M059J (cell line): ENCODE measurements at places on chromosomes 16 and 17.

DNA sequence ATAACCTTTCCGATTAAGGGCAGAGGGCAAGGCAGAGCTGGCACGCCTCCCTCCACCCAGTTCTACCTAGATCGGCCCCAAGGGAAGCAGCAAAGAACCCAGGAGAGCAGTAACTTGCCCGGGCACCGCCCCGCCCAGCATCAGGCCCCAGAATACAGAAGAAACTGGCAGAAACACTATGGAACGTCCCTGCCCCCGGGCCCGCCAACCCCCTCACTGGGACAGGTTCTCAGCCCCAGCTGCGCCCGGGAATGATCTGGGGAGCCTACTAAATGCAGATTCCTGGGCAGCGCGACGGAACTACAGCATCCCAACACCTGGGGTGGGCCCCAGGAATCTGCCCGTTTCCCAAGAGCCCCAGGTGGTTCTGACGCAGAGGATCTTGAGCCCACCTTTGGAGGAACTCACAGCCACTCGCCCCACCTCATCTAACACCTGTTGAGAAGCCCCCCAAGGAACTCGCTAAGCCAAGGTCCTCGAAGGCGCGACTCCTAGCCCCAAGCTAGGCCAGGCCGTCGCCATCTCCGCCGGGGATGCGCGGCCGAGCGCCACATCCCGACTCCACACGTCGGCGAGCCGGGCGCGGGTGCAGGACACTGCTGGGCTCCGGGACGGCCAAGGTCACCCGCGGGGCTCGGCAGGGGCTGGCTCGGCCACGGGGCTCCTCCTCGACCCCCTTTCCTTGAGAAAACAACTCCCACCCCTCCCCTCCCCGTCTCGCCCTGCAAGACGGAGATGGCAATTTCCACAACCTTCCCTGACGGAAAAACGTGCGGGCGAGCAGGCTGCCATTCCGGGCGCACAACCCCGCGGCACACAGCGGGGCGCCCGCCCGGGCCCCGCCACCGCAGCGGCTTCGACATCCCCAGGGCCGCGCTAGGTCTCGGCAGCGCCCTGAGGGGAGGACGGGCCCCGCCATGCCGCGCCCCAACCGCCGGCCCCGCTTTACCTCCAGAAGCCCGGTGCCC, 913 bp downstream of the CDIP1 start:
- DNase-seq, result peak; percentile 16

DNA sequence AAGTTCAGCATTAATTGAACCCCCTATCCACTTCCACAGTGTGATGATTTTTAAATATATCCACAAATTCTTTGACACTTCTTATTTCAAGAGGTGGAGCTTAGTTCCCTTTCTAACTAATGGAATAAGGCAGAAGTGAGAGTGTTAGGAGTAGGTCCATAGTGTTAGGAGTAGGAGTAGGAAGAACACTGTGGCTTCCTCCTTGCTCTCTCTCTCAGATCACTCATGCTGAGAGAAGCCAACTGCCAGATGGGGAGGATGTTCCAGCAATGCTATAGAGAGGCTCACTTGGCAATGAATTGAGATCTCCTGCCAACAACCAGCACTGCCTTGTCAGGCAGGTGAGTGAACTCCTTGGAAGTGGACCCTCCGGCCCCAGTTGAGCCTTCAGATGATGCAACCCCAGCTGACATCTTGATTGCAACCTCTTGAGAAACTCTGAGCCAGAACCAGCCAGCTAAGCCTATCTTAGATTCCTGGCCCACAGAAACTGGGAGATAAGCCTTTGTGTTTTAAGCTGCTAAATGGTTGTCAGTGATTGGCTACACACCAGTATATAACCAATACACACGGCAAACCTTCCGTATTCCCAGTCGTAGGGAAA, 44.3 kb downstream of the SPECC1 start:
- DNase-seq, result no peak

DNA sequence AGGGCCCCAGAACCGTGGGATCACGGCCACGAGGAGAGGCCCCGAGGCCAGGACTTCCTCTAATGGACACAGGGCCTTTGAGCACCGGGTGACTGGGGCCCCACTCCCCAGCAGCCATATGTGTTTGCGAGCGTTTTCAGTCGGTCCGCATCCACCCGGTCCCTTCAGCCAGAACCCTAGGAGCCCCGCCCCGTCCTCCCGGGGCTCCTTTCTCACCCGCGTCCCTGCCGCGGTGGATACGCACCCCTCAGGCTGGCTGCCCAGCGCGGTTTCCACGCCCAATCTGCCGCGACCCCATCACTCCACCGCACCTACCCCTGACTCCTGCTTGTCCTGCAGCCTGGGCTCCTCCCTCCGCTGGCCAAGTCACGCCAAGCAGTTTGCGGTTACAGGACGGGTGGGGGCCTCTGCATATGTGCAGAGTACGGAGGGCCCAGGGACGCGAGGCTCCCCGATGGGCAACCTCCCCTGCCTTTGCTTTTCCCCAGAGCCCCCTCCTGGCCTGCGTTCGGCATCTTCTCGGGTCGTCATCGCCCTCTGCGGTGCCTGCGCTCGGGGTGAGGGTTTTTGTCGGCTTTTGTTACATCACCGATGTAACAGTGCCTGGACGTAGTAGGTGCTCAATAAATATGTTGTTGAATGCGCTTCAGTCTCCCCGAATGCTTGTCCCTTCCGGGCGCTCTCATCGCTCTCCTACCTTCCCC, 1.0 kb upstream of the TTYH2 start:
- no peak for DNase-seq

DNA sequence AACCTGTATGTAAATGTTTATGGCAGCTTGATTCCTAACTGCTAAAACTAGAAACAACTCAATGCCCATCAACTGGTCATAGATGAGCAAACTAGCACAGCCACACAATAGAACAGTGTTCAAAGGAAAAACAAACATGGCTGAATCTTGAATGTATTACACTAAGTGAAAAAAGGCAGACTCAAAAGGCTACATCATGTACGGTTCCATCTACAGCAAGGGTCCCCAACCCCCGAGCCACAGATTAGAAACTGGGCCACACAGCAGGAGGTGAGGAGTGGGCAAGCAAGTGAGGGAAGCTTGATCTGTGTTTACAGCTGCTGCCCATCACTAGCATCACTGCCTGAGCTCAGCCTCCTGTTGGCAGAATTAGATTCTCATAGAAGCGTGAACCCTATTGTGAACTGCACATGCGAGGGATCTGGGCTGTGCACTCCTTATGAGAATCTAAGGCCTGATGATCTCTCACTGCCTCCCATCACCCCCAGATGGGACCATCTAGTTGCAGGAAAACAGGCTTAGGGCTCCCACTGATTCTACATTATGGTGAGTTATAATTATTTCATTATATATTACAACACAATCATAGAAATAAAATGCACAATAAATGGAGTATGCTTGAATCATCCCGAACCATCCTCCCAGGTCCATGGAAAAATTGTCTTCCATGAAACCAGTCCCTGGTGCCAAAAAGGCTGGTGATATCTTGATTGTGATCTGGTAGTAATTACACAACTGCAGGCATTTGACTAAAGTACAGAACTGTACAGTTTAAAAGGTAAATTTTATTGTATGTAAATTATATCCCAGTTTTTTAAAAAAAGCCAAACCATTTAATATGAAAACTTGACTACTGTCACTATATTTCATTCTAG, 7.7 kb downstream of the CEP20 start:
- no peak for DNase-seq

- DNase-seq, result no peak
These were observed 82.9 kb downstream of the MYH11 start for GRCh38 chr16:15773968-15774367.

DNA sequence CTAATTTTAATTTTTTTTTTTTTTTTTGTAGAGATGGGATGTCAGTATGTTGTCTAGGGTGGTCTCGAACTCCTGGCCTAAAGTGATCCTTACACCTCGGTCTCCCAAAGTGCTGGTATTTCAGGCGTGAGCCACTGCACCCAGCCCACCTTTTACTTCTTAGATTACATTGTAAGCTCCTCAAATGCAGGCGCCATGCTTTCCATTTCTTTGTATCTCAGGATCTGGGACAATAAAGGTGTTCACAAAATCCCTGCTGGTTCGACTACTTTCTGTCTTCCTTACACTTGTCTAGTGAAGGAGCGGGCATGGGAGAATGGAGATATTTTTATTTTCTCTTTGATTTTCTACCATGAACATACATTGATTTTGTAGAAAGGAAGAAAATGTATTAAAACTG, 23.2 kb upstream of the C16orf74 start:
- DNase-seq, result no peak

- peak; percentile 36 for DNase-seq
These were observed 47.3 kb downstream of the MIS12 start for GRCh38 chr17:5533486-5534315.

GRCh38 chr16:55046513-55046912, 115.8 kb downstream of the IRX5 start:
- DNase-seq, result no peak

DNA sequence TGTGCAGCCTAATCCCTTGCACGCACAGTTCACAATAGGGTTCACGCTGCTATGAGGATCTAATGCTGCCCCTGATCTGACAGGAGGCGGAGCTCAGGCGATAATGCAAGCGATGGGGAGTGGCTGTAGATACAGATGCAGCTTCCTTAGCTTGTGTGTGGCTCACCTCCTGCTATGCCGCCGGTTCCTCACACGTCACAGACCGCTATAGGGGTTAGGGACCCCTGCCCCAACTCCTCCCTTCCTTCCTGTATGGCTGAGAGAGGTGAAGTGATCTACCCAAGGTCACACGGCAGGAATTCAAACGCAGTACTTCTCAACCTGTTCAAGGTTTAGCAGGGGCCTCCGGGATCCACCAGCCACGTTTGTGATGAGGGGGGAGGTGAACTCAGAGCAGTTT, 13.4 kb upstream of the PLLP start:
- no peak for DNase-seq

DNA sequence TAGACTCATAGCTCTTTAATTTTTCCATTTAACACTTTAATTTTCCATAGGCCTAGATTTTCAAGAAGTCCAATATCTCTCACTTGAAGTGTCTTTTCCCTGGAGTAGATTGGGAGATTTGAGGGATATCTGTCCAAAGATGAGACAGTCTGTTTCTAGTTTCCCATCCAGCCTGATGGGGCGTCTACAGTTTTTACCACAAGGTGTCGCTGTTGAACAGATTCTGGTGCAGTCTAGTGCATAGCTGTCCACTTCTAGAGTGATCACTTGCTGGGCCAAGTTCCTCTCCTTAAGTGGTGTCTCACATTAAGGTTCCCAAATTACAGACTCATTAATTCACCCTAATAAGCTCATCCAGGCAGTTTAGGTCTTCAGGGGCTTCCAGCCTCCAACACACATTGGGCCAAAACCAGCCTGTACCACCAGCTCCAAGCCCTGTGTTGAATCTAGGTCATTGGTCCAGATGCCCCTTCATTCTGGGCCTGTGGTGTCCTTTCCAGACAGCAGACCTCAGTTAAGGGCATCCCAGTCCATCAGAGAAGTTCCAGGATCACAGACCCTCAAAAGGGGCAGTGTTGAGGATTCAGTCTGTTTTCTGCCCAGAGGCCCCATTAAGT, 9.4 kb downstream of the SNX20 start:
- DNase-seq, result no peak

- DNase-seq, result peak; percentile 39
These were observed 36.0 kb downstream of the IQCK start for GRCh38 chr16:19753815-19754643.

DNA sequence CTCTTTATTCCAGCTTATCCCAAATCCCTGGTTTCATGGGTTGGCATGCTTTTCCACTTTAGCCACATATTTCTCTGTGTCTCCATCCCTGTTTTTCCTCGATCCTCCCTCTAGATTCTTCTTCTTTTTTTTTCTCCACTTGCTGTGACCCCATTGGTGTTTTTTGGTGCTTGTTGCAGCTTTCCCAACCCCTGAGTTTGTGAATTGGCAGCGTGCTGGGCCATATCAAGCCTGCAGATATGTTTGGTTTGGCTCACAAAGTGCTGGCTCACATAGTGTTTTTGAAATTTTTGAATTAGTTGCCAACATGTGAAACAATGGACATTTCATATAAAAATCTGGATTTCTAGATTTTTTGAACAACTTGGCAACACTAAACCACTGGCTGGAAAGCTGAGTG, 8.8 kb downstream of the GPR139 start:
- DNase-seq, result no peak

DNA sequence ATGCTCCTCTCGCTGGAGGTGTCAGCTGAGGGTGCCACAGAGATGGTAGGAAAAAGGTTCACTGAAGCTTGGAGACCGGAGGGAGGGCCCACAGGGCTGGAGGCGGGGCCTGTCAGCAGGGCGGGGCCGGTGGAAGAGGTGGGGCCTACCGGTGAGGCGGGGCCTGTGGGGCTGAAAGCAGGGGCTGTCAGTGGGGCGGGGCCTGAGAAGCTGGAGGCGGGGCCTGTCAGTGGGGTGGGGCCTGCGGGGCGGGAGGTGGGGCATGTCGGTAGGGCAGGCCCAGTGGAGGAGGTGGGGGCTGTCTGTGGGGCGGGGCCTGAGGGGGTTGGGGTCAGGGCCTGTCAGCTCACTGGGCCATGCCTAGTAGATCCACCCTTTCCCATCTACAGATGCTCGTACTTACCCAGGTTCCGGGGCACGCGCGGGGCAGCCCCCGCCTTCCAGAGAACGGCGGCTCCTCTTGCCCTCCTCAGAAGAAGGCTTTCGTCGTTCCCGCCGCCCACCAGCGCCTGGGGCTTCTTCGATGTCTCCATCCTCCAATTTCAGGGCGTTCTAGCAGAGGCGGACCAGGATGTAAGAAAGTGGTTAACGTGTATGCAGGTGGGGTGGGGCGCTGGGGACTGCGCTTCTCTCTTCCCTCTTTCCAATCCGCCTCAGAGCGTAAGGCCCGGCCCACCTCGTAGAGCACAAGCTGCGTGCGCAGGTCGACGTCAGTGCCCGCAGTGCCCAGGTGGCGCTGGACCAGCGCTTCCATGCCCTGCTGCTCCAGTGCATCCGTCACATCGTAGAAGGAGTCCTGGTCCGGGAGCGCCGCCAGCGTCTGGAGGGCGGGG, 9.8 kb downstream of the TMEM208 start:
- DNase-seq, result no peak

GRCh38 chr17:66925811-66926500, 38.6 kb upstream of the CACNG4 start:
- DNase-seq, result no peak

- DNase-seq, result no peak
These were observed 460 bp upstream of the HSBP1 start for GRCh38 chr16:83807327-83807709.

DNA sequence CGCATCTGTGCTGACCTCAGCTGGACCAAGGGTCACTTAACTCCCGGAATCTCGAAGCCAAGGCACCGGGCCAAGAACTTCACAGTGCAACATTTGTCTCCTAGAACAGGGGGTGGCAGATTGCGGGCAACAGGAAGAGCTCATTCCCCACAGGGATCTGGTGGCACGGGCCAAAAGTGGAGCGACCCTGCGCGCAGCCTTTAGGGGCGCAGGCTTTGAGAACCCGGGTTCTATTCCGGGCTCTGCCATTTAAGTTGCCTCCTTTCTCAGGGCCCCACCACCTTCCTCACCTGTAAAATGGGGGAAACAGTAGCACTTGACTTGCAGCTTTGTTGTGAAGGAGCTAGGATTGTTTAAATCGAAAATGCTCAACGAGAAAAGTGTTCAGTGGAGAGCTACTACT, 651 bp downstream of the SHMT1 start:
- peak; percentile 77 for DNase-seq

- DNase-seq, result no peak
These were observed 141.4 kb downstream of the SOCS1 start for GRCh38 chr16:11114366-11115164.
